LHCN-M2 (cell line): ENCODE measurements at places on chromosomes 7 and 10. TPM values are rescaled to one million over a fixed set of nuclear protein-coding genes. Genes with fewer than 3 reads are reported as not detected.

SYT15B gene
- under 0.01 TPM in 1 of 2 replicates, not detected in the other for total RNA-seq

TCAF2 gene
- total RNA-seq: 10.1 and 11.4 TPM in 2 replicates

MKI67 gene
- 54.4 and 87.8 TPM in 2 replicates for total RNA-seq

UPP1 gene
- total RNA-seq: 13.9 and 19.0 TPM in 2 replicates

VGF gene
- total RNA-seq: 0.45 and 0.69 TPM in 2 replicates

ZPBP gene
- total RNA-seq: not detected in 2 replicates

TMEM176A gene
- not detected in 2 replicates for total RNA-seq

GRCh38 chr10:103155471-103156085 is 37.5 kb downstream of the NT5C2 start:
- no peak for DNase-seq

GRCh38 chr7:130290745-130291144 is 2.2 kb upstream of the CPA4 start:
- peak; percentile 65 for DNase-seq

DNA sequence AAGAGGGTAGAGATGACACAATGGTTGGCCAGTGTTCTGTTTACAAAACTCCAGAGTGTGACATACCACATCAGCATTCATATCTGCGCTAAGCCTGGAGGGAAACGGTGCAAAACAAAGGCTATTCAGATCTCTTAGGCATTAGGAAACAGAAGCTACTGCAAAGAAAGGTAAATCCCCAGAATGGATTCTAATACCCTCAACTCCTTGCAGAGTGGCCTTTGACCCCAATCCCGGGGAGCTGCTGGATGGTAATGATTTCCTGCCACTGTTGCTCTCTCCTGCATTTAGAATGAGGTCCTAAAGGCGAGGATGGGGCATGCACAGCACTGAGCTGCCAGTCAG is 65.2 kb downstream of the AOAH start:
- peak; percentile 88 for DNase-seq

DNA sequence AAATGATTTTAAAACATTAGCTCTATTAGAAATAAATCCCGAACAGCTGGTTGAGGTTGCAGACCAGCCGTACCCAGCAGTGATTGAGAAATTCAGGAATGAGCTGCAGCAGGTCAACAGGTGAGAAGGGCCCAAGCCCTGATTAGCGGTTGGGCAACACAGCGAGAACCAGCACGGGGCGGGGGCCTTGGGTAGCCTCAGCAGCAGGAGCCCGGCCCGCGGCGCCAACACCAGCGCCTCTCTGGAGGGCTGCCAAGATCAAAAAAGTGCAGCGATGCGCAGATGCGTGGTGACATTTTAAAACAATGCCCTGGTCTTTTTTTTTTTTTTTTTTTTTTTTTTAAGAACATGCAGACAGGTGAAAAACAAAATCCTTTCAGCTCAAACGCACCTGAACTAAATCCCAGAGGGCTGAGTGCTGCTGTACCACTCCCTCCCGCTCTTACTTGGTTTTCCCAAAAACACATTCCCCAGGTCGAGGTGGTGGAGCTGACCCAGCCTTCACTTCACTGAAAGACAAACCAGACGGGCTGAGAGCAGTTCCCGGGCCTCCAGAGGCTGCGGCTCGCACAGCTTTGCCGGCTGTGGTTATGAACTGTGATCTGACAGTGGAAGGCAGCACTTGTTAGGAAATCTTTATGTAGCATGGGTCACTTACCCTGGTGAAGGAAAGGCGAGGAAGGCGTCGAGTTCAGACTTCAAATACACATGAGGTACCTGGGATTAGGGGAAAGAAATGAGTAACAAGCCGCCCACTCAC is 579.4 kb downstream of the SDK1 start:
- DNase-seq: no peak

DNA sequence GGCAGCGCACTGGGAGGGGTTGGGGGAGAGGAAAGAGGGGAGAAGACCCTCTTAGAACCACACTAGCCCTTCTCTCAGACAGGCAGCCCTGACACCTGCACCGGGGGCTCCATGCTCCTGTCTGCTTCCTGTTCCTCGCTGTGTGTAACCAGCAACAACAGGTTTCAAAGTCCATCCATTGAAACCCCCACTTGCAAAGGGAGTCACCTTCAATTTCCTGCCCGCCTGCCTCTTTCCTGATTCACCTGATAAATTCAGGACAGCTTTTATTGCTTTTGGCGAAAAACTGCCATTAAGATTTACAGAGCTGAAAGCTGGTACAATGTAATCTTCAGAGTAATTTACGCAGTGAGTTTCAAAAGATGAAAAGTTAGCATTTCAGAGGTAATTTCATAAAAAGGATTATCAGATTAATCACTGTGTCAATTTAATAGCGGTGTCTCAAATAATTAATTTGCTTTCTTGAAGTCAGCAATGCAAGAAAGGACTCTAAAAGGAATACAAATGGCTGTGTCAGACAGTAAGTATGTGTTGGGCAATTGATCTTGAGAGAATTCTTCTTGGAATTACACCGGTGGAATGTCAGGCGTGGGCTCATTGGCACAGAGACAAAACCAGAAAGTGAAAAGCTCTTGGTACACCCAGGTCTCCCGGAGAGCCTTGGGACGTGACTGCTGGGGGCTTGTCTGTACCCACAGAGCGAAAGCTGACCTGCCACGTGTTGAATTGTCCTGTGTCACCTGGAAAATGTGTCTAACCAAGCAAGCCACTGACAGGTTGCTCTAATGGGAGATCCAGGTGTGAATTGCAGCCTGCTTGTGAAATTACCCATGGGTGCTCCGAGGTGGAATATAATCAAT is 60.7 kb downstream of the TMEM209 start:
- peak; percentile 66 for DNase-seq

DNA sequence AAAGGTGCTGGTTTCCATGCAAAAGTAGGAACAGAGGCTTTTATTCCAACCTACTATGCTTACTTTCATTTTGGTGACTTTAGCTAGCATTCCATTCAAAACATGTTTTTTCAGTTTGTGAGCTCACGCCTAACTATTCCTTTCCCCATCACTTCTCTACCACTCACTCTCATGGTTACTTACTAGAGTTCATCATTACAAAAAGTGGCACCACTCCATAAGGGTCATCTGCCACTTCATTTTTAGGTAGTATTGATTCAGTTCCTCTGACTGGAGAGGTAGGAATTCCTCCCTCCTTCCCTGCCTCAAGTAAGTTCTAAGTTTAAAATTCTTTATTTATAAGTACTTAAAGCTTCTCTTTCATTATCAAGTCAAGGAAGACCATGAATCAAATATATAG is 543.1 kb downstream of the HTR7 start:
- DNase-seq: no peak

DNA sequence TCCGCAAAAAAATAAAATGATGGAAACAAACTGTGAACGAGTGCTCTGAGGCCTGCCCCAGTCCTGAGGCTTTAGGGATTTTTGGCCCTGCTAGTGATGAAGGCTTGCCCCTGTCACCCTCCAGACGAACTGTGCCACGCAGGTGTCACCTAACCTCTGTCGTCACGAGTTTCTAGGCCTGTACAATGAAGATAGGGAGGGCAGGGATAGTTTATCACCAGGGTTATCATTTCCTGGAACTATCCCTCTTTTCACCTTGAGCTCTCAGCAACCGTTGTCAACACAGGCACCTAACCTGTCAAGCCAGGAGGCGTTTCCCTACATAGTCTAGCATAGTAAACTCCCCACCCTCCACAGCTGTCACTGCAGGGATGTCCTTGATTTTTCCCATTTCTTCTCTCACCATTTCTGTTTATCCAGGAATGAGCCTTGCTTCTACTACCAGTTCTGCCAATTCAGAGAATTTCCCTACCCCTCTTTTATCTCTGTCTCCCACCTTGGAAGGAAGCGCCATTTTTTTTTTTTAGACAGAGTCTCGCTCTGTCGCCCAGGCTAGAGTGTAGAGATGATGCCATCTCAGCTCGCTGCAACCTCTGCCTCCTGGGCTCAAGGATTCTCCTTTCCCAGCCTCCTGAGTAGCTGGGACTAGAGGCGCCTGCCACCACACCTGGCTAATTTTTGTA is 2.2 kb upstream of the ACHE start:
- no peak for DNase-seq

GRCh38 chr10:60035984-60036383 is 129.6 kb upstream of the CCDC6 start:
- DNase-seq: no peak

DNA sequence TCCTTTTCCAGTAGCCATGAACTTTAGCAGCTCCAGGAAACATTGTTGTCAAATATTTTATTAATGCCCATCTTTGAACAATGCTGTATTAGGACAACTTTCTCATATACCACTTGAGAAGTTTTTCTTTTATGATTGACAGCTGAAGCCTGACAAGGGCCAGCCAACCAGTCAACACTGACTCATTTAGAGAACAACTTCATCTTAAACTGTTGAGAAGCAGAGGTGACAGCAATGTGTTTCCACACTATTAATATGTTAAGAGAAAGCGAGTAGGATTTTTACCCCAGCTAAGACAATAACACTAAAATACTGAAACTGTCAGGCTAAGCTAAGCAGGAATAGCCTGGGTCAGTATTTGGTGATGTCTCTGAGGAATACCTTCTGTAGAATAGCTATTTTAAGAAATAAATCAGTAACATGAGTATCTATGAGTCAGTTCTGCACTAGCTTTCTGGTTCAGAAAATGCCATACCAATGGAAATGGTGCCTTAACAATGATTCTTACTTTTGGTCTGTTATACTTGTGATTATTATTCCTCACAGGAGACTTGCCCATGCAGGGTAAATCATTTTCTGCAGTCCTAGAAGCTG is 168.8 kb upstream of the POT1 start:
- DNase-seq: peak; percentile 1

DNA sequence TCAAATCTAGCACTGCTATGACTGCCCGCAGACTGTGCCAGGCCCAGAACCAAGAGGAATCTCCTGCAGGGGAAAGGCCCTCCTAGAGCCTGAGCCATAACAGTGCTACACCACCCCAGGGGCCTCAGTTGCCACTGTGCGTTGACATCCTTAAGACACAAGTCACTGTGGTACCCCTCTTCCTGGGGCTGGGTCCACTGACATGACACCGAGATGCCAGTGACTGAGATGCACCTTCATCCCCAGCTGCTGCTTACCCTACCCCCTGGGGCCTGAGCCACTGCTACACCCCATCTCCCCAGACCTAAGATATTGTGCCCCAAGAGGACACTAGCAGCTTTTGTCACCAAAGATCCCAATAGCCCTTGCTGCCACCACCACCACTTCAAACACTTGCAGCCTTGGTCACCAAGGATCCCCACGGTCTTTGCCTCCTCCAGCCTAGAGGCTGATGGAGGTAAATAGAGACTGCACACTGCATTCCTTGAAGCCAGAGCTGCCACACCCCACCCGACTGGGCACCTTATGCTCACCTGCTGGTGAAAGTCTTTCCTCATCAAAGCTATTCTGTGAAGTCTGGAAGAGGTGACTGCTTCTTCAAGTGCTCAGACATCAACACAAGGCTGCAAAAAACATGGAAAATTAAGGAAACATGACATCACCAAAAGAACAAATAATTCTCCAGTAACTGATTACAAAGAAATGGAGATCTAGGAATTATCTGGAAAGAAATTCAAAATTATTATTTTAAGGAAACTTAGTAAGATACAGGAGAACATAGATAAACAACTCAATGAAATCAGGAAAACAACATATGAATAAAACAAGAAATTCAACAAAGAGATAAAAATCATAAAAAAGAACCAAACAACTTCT is 40.4 kb upstream of the SHH start:
- no peak for DNase-seq

- DNase-seq: no peak
Observed at GRCh38 chr10:34198953-34199352, 616.1 kb downstream of the PARD3 start.

DNA sequence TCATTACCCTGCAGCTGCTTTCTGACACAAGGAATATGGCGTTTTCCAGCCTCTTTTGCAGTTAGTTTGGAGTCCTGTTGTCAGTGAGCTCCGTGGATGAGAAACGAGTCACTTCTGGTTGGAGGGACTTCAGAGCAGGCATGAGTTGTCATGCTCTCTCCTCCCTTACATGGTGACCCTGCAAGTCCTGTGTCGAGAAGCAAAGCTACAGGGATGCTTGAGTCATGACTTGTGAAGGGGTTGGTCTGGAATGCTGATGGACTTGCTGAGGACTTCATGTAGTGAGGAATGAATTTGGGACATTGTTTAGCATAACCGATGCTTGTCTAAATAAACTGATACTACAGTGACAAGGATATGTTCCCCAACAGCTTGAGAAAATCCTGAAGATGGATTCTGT is 108.8 kb downstream of the ADCYAP1R1 start:
- DNase-seq: no peak

DNA sequence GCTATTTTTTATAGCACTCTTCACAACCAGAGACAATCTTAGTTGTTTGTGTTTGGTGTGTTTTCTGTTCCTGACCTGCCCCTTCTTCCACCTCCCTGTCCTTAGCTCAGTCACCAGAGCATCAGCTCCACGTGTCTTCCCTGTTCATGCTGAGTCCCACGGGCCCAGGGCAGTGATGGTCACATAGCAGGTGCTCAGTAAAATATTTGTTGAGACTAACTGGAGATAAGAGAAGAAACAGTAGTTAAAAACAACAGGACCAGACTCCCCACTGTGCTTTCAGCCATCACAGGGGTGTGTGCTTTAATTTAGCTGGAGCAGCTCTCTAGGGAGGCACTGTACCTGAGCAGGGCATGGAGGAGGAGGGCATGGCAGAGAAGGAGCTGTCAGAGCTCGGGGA is 307.3 kb upstream of the ZNF32 start:
- no peak for DNase-seq

DNA sequence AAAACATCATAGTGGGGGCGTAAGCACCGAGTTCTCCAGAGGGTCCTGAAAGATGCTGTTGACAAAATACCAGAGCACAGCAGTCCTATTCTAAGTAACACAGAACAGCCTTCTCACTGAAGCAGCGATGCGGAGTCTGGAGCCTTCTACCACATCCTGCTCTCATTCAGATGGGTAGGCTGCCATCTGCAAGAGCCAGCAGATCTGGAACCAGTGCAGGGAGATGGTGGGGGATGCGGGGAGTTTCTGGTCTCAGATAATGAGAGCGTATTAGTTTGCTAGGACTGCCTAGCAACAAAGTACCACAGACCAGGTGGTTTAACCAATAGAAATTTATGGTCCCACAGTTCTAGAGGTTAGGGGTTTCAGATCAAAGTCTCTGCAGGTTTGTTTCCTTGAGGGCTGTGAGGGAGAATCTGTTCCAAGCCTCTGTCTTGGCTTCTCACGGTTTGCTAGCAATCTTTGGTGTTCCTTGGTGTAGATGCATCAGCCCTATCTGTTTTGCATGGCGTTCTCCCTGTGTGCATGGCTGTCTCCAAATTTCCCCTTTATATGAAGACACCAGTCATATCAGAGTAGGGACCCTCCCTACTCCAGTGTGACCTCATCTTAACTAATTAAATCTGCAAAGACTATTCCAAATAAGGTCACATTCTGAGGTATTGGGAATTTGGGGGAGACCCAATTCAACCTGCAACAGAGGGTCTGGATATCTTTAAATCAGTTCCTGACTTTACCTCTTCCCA is 52.0 kb upstream of the STEAP1B start:
- DNase-seq: no peak

- no peak for DNase-seq
Observed at GRCh38 chr10:43393606-43394360, 15.2 kb downstream of the HNRNPF start.

GRCh38 chr7:142188846-142189245 is 69.0 kb downstream of the PRSS58 start:
- DNase-seq: no peak

- peak; percentile 69 for DNase-seq
Observed at GRCh38 chr7:121286742-121287734, 41.8 kb upstream of the WNT16 start.
